ENCODE measurements at places on chromosomes 12 and 14. TPM values are rescaled to one million over a fixed set of nuclear protein-coding genes. Genes with fewer than 3 reads are reported as not detected.

TMEM119 gene
- 0.09 TPM for total RNA-seq

DNA sequence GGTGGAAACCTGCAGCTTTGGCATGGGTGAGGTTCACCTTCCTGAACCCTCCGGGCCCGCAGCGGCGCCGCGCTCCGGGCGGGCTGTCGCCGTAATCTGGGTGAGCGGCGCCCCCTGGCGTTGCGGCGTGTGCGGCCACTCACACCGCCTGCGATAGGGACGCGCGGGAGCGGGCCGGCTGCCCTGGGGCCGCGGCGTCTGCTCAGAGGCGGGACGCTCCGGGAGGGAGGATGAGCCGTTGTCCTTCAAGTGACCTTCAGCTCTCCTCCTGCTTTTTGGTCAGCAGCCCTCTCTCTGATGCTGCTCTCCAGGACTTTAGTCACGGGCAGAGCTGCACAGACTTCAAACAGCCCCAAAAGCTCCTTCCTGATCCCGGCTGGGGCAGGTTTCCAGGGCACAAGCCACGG is 211.7 kb upstream of the FKBP4 start:
- H3K4me1 ChIP-seq, result peaks cover 5% of the 10 kb centered on the region
- H3K4me3 ChIP-seq, result no peak overlapping the region
- no peak overlapping the region for H3K27ac ChIP-seq
- no peaks in the 10 kb centered on the region for H3K36me3 ChIP-seq
- no peaks in the 10 kb centered on the region for H3K27me3 ChIP-seq

SOAT2 gene
- total RNA-seq, result 1.1 TPM

DNA sequence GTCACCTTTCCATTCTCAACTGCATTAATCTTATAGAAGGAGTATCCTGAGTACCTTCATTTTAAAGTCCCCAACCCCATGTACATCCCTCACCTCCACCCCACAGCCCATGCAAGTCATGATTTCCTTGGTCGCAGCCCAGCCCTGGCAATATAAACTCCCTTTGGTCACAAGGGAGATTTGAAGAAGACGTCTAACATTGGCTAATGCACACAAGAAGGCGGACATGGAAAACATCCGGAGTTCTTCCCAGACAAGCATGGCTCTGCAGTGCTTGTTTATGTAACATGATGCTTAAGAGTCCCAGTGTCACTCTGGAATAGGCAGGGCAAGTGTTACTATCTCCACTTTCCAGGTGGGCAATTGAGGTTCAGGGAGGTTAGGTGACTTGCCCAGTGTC is 277.6 kb downstream of the DPF3 start:
- no peak overlapping the region for H3K4me3 ChIP-seq
- no peak for DNase-seq
- no peaks in the 10 kb centered on the region for H3K27me3 ChIP-seq
- no peaks in the 10 kb centered on the region for H3K36me3 ChIP-seq
- no peak overlapping the region for H3K27ac ChIP-seq
- peaks cover 11% of the 10 kb centered on the region for H3K4me1 ChIP-seq

- no peaks in the 10 kb centered on the region for H3K4me1 ChIP-seq
- H3K27ac ChIP-seq, result no peak overlapping the region
- no peaks in the 10 kb centered on the region for H3K36me3 ChIP-seq
- no peak for DNase-seq
- H3K27me3 ChIP-seq, result no peaks in the 10 kb centered on the region
- H3K4me3 ChIP-seq, result no peak overlapping the region
Observed at GRCh38 chr12:90939382-90939781, 15.6 kb downstream of the CCER1 start.

- H3K27me3 ChIP-seq, result no peaks in the 10 kb centered on the region
- H3K4me3 ChIP-seq, result no peak overlapping the region
- H3K36me3 ChIP-seq, result no peaks in the 10 kb centered on the region
- DNase-seq, result no peak
Observed at GRCh38 chr14:55436519-55436918, 3.9 kb downstream of the TBPL2 start.

FAM181A gene
- not detected for total RNA-seq

DNA sequence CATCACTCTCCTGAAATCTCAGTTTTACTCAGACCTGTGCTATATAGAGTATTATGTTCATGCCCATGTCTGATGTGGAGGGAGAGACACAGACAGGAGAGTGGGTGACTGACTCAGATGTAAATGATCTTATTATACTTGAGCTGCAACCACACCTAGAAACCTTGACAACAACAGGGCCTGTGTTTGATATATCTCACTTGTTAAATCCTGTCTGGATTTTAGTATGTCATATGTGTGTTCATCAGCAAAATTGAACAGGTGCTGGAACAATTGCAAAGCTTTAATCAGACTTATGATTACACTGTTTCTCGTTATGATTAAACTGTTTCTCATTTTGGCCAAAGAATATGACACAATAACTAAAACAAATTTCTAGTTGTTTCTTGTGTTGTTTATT is 37.7 kb downstream of the DIP2B start:
- H3K4me3 ChIP-seq, result no peak overlapping the region
- H3K4me1 ChIP-seq, result peaks cover 44% of the 10 kb centered on the region
- H3K27ac ChIP-seq, result peak overlapping the region; percentile 4
- no peak for DNase-seq
- H3K27me3 ChIP-seq, result no peaks in the 10 kb centered on the region

- H3K36me3 ChIP-seq, result no peaks in the 10 kb centered on the region
- H3K27ac ChIP-seq, result no peak overlapping the region
- H3K4me3 ChIP-seq, result no peak overlapping the region
- no peaks in the 10 kb centered on the region for H3K27me3 ChIP-seq
Observed at GRCh38 chr14:44170556-44170955, 336.5 kb downstream of the FSCB start.

DNA sequence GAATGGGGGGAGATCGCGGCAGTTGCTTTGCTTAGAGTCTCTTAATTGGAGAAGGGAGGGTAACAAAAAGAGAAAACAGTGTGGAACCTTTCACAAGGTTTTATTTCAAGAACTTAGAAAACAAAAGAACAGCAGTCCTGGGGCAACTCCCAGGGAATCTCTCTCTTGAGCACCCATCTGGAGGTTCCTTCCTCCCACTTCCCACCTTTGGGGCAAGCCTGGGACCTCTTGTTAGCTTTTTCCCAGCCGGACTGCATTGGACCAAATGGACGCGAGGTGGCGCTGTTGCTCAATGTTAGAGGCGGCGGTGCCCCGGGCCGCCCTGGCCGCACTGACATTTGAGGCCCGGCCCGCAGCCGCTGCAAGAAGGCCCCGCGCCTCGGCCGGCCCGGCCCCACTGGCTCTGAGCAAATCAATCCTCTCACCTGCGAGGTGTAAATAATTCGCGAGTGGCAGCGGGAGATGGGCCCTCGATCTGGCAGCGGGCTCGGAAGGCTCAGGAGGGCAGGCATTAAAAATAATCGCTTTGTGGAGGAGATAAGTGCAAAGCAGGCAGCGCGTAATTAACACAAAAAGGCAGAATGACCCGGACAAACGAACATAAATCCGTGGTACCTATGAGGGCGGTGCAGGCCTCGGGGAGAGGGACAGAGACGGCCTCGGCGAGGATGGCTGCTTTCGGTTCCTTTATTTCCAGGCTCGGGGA is 2.8 kb upstream of the HOXC8 start:
- peaks cover 42% of the 10 kb centered on the region for H3K27me3 ChIP-seq
- peak; percentile 86 for DNase-seq
- H3K4me3 ChIP-seq, result no peak overlapping the region

HNF1A gene
- 20.5 TPM for total RNA-seq

DNA sequence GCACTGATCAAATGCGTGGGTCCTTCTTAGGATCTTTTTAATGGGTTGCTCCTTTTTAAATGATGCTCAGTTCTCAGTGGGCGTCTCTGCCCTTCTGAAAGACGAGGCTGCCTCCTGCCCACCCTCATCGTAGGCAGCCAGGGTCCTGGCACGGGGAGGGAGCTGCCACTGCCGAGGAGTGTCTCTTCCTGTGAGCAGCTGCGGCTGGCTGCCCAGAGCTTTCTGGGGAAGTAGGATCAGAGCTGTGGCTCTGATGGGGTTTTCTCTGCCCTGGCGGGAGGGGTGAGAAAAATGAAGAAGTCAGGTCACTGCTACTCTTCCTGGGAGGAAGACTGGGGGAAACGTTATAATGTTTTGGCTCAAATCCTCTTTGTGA is 31.1 kb upstream of the BEGAIN start:
- no peak overlapping the region for H3K27ac ChIP-seq
- H3K4me3 ChIP-seq, result no peak overlapping the region
- no peaks in the 10 kb centered on the region for H3K4me1 ChIP-seq
- DNase-seq, result peak; percentile 39
- no peaks in the 10 kb centered on the region for H3K27me3 ChIP-seq
- no peaks in the 10 kb centered on the region for H3K36me3 ChIP-seq

GRCh38 chr12:69687390-69687789 is 11.7 kb downstream of the BEST3 start:
- DNase-seq, result no peak
- H3K36me3 ChIP-seq, result no peaks in the 10 kb centered on the region
- H3K27ac ChIP-seq, result no peak overlapping the region
- no peak overlapping the region for H3K4me3 ChIP-seq

- no peaks in the 10 kb centered on the region for H3K27me3 ChIP-seq
- peak overlapping the region; percentile 28 for H3K4me3 ChIP-seq
- peak; percentile 76 for DNase-seq
- no peaks in the 10 kb centered on the region for H3K36me3 ChIP-seq
- no peak overlapping the region for H3K27ac ChIP-seq
- H3K4me1 ChIP-seq, result no peaks in the 10 kb centered on the region
Observed at GRCh38 chr14:94485944-94486841, 10.2 kb upstream of the SERPINA9 start.

DNA sequence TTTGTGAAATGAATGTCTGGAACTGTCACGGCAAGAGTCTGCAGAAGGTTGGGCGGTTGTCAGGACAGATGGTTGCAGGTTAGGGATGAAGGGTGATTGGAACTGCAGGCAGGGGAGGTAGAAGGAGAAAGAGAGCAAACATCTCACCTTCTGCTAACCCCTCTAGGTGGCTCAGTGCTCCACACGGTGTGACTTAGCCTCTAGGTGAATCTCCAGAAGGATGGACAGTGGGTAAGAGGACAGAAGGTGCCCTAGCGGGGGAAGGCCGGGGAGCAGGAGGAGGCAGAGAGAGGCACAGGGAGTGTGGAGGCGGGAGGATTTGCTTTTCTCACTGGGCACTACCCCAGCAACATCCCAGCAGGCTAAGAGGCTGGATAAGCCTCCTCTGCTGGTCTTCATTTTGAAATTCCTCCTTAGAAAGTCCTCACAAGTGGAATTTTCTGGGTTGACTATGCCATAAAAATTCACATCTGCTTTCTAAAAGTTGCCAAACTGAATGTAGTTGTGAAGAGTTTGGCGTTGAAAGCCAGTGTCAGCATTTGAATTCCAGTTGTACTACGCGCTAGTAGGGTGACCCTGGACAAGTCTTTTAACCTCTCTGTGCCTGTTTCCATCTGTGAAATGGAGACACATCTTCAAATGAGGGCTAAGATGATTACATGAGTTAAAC is 10.7 kb upstream of the GPR68 start:
- H3K4me3 ChIP-seq, result no peak overlapping the region
- H3K36me3 ChIP-seq, result no peaks in the 10 kb centered on the region
- no peak for DNase-seq
- H3K4me1 ChIP-seq, result no peaks in the 10 kb centered on the region
- no peak overlapping the region for H3K27ac ChIP-seq

- no peak for DNase-seq
- no peaks in the 10 kb centered on the region for H3K27me3 ChIP-seq
- H3K4me3 ChIP-seq, result no peak overlapping the region
- no peak overlapping the region for H3K27ac ChIP-seq
- no peaks in the 10 kb centered on the region for H3K36me3 ChIP-seq
Observed at GRCh38 chr12:12947902-12948301, 4.1 kb downstream of the GPRC5D start.

FOXG1 gene
- total RNA-seq, result not detected

KRT4 gene
- not detected for total RNA-seq

- H3K4me3 ChIP-seq, result no peak overlapping the region
- no peak for DNase-seq
- H3K4me1 ChIP-seq, result no peaks in the 10 kb centered on the region
- no peak overlapping the region for H3K27ac ChIP-seq
- H3K36me3 ChIP-seq, result no peaks in the 10 kb centered on the region
Observed at GRCh38 chr12:121849211-121849610, 9.4 kb downstream of the HPD start.

CD69 gene
- 2.3 TPM for total RNA-seq

- H3K36me3 ChIP-seq, result no peaks in the 10 kb centered on the region
- H3K27ac ChIP-seq, result no peak overlapping the region
- no peaks in the 10 kb centered on the region for H3K27me3 ChIP-seq
- H3K4me1 ChIP-seq, result no peaks in the 10 kb centered on the region
- DNase-seq, result no peak
Observed at GRCh38 chr14:32104803-32105202, 27.7 kb downstream of the ARHGAP5 start.

DNA sequence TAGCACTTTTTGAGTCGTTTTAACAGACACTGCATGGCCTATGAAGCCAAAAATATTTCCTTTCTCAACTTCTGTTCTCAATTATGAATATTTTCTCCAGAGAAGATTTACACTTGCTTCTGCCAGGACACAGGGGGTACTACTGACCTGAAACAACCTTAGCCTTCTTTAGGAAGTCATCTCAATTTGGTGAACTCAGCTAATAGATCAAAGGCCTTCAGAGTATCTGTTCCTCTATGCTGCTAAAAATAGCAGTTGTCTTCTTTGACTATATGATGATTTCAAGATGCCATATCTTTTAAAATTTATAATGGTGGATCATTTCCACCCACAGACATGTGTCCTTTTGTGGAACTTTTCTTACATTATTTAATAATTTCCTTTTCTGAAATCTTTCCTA is 14.0 kb upstream of the NDUFA12 start:
- no peak for DNase-seq
- no peaks in the 10 kb centered on the region for H3K36me3 ChIP-seq
- no peaks in the 10 kb centered on the region for H3K4me1 ChIP-seq
- H3K27ac ChIP-seq, result no peak overlapping the region
- H3K4me3 ChIP-seq, result no peak overlapping the region

DNA sequence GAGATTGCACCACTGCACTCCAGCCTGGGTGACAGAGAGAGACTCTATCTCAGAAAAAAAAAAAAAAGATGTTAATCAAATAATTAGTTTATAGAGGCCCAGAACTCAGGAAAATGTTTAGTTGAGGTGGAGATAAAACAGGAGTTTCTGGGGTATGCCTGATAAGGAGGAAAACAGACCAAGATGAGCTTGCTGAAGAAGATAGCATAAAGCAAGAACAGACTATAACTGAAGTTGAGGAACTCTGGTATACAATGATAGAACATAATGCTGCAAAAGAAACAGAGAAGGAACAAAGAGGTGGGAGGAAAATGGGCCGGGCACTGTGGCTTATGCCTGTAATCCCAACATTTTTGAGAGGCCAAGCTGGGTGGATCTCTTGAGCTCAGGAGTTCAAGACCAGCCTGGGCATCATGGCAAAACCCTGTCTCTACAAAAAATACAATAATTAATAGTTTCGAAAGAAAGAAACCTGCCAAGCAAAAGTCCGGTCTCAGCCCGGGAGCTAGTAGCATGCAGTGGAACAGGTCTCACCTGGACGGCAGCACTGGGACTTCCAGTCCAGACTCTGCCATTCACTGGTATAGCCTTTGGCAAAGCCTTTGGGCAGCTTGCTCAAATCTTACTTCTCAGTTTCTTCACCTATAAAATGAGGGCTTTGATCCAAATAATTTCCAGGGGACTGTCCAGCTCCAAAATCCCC is 25.4 kb downstream of the SLC35E3 start:
- H3K4me1 ChIP-seq, result no peaks in the 10 kb centered on the region
- no peak overlapping the region for H3K27ac ChIP-seq
- H3K36me3 ChIP-seq, result no peaks in the 10 kb centered on the region
- no peak overlapping the region for H3K4me3 ChIP-seq

GRCh38 chr12:106774808-106775524 is 484 bp downstream of the RIC8B start:
- H3K36me3 ChIP-seq, result no peaks in the 10 kb centered on the region
- no peaks in the 10 kb centered on the region for H3K4me1 ChIP-seq
- H3K27ac ChIP-seq, result peak overlapping the region; percentile 97
- no peaks in the 10 kb centered on the region for H3K27me3 ChIP-seq
